AG09319 (cell line): ENCODE measurements at places on chromosomes 5 and 9.

DNA sequence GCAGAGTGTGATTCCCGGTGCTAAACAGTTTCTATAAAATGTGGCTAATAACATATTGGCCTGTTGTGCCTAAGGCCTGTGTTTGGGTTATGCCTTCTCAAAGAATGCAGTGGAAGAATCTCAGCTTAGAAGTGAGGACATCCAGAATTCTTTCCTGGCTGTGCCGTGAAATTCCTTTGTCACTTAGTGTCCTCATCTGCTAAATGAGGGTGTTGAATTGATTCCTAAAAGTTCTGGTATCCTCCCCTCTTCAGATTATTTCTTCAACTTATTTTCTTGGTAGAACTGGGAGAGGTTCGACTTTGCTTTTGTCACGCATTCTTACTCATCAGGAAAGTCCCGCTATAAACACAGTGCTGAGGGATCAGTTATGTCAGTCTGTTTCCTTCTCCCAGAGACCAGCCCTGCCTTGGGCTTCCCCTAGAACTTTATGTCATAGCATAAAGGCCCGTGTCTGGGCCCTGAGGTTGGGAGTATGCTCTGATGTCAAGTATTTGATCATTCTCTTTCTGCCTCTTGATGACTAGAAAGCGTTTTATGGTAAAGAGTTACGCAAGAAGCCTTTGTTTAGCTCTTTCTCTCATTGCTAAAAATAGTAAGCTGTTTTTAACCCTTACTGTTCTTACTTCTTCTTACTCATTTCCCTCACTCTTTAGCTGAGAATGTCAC, 29.5 kb downstream of the MTAP start:
- DNase-seq: peak; percentile 55

- no peak for DNase-seq
These were observed 52.6 kb downstream of the ENC1 start for GRCh38 chr5:74587890-74588289.

DNA sequence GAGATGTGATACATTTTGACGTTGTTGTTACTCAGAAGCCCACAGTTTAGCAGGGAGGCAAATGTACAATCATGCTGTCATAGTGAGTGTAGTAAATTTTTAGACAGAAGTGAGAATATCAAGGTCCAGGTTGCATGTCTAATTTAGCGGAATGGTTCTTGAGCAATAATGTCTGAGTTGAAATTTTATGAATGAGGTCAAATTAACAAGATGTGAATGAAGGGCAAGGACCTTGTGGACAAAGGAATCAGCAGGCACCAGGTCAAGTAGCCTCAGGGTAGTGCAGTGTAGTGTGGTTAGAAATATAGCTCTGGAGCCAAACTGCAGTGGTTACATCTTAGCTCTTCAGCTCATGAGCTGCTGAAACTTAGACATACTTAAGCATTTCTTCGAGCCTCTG, 36.2 kb downstream of the TNFSF8 start:
- DNase-seq: no peak

DNA sequence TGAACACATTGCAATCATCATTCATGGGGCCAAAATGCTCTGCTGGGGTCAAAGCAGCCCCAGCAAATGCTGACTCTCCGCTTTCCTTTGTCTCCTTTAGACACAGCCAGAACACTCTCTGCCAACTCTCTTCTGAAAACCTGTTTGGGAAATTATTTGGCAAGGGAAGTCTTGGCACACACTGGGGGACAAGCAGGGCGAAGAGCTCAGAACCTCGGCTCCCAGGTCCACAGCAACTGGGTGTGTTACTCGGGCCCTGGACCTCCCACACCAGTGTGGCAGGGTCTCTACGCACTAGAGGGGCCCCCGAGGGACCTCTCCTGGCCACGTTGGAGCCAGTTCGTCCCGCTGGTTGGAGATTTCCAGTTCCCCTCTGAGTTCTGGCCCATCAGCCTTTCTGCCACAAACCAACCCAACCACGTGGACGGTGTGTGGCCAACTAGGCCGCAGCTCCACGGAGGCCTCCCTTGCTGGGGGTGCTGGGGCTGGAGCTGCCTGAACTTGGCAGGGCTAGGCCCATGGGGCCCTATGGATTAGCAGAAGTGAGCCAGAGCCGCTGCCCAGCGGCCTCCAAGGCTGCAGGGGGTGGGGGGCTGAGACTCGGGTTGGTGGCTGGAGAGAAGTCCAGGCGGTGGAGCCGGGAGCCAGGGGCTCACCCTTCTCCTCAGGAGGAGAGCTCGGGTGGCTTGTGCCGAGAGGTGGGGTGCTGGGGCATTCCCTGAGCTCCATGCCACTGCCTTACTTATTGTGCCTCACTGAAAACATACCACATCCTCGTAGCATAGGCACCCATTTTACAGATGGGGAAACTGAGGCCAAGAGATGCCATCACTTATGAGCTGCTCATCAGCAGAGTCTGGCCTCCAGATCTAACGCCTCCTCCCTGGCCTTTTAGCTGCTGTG, 46.8 kb upstream of the RNU6ATAC start:
- no peak for DNase-seq

DNA sequence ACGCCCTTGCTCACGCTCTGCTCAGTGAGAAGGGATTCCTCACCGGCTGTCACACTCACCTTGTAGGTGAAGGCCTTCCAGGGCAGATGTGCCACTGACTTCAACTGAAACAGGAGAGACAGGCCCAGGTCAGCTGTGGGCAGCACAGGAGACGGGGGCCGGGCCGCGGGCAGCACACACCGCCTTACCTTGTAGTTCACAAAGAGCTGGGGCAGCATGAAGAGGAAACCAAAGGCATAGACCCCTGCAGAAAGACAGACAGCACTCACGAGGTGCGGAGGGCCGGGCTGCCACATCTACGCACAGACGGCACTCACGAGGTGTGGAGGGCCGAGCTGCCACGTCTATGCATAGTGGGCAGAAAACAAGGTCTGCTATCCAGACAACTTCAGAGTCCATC, 23.3 kb downstream of the CLPTM1L start:
- no peak for DNase-seq

GRCh38 chr5:131595088-131596033, 39.7 kb downstream of the RAPGEF6 start:
- no peak for DNase-seq

GRCh38 chr5:4180703-4181102, 585.1 kb downstream of the IRX1 start:
- no peak for DNase-seq

DNA sequence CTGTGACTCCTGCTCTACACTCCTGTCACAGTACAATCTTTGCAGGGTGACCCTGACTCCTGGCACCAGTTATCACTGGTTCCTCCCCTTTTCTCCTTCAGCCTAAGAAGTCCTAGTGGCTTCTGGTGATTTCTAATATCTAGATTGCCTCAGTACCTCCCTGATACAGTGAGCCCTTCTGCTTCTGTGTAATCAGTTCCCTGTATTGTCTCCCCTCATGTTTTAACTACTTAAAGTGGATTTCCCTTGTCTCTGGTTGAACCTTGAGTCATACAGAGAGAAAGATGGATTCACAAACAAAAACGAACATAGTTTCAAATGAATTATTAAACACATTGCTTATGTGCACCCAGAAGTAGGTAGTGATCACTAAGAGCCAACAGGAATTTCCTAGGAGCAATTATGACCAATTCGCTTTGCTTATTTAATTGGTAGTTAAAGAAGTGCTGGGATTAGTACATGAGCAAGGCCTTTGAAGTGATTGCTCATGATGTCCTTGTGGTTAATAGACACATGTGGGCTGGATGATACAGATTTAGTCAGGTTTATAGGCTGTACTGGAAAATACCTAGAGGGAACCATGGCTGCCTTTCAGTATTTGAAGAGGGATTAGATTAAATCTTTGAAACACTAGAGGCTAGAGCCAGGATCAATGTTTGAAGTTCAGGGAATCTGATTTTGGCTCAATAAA, 145.8 kb upstream of the MEF2C start:
- DNase-seq: no peak

- DNase-seq: no peak
These were observed 39.8 kb upstream of the ACO1 start for GRCh38 chr9:32344551-32345182.

- DNase-seq: no peak
These were observed 123.5 kb downstream of the DAB2IP start for GRCh38 chr9:121774715-121775613.

- DNase-seq: no peak
These were observed 782.4 kb upstream of the WWC1 start for GRCh38 chr5:167509076-167509475.

DNA sequence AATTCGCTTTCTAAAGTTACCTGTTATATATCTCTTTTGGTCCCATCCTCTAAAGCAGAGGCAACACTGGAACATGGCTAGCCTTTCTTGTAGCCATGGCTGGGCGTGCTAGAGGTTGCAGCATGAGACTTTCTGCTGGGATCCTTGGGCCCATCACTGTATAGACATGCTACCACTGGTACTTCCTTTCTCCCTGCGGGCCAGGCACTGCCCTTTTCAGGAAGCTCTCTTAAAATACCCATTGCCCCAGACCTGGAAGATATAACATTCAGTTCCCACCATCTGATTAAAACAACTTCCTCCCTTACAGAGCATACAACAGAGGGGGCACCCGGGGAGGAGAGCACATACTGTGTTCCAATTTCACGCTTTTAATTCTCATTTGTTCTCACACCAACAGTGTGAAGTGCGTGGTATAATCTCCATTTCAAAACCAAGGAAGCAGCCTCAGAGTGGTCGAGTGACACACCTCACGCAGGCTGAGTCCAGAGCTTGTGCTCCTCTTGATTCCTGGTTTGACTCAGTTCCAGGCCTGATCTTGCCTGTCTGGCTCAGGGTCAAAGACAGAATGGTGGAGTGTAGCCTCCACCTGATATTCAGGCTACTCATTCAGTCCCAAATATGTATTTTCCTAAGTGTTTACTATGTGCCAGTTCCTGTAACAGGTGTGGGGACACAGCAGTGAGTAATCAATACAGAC, 22.6 kb downstream of the PTGS1 start:
- DNase-seq: no peak
